ENCODE measurements at places on chromosomes 2 and 18.

GRCh38 chr2:174591740-174592139, 5.9 kb downstream of the WIPF1 start:
- no peak for DNase-seq

DNA sequence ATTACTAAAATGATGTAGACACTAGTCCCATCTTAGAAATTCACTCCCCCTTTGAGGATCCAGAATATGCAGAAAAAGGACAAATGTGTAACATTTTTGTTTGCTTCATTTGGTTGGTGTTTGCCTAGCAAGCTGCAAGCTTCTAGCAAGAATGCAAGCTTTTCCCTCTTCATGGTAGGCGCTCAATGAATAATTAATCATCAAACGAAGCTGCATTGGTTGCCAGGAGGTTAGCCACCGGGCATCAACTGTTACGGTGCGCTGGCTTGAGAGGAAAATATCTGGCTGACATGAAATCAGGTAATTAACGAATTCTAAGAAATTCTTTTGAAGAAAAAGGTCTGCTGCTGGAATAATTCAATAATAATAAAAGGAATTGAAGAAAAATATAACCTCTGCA, 341.0 kb upstream of the KYNU start:
- no peak for DNase-seq

DNA sequence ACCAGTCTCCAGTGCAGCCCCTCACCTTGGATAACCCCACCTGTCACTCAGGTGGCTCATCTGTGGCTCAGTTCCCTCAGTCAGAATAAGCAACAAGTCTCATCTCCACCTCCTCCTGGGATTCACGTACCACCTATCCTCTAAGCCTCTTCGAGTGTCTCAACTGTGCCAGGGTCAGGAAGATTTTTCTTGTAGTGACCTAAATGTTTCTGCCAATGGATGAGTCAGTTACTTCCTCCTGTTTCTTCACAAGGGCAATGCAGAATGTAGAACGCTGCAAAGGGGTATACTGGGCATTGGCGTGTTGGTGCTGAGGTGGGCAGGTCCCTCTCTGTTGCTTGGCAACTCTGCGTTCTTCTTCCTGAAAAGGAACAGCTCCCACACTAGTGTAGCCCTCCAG, 213.3 kb upstream of the CXCR4 start:
- DNase-seq: no peak

DNA sequence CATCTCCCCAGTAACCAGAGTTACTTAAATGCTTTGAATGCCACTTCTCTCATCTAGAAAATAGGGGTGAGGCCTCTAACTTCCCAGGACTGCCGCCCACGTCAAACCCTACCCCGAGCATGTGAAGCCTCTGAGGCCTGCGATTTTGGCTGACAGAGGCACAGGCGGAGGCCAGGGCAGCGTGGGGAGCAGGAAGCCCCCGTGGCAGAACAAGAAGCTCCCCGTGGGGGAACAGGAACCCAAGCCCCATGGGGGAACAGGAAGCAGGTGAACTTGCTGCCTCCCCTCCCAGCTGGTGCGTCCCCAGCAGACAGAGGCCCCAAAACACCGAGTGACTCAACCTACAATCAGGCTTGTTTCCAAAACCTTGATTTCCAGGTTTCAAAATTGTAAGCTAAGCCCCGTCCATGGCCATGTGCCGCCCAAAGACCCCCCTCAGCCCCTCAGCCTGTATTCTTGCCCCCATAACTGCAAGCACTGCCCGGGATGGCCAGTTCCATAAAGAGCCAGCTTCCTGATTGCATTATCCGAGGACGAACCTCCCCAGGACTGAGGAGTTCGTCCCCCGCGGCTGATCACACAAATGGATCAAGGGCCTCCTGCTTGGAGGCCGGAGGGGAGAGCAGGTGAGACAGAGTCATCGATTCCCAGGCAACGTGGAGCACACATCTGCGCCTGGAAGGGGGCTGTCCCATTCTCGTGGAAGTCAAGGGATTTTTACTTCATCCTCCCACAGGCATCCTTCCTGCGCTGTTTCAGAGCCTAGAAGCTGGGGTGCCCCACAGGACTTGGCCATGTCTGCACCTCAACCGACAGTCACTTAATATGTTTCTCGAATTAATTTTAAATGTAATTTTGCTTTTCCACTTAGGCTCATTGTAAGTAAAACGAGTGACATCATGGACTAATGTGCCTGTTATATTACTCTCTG, 36.3 kb upstream of the CTDP1 start:
- DNase-seq: no peak

DNA sequence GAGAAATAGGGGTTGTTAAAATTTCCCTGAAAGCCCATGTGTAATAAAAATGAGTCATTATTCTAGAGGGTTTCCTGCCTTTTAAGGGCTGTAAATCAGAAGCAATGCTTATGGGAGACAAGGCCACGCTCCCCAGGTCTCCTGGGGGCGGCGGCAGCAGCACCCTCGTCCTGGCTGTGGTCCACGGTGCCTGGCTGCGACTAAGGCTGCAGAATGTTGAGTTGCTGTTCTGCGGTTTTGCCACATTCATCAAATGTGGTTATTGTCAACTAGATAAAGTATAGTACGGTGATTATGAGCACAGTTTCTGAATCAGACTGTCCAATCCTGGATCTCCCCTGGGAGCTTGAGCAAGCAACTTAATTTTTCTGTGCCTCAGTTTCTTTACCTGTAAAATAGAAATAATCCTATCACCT, 11.9 kb upstream of the AGFG1 start:
- no peak for DNase-seq

DNA sequence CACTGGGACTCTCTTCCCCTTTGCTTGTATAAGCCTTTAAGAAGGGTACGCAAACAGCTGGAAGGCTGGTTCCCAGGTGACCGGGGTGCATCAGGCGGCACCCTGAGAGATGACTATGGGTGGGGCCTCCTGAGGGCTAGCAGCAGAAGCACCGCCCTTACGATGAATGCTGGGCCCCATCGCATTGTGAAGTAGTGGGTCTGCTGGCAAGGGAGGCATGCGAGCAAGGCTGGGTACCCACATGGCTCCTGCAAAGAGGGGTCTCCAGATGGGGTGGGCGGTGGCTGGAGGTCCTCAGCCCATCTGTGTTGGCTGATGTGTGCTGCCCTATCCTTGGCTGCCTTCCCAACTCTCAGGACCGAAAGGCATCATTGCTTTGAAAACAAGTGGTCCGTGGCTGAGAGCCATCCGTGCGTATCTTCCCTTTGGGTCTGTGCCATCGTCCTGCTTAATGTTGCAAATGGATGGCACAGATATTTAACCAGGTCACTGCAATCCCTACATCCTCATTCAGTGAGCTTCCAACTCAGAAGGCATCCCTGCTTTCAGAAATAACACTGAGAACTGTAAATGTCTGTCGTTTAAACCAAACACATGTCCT, 83.5 kb upstream of the GPC1 start:
- no peak for DNase-seq

- DNase-seq: no peak
Measured at GRCh38 chr2:215277944-215278343, 33.9 kb upstream of the ATIC start.

GRCh38 chr2:12126318-12126717, 379.9 kb downstream of the LPIN1 start:
- DNase-seq: no peak

DNA sequence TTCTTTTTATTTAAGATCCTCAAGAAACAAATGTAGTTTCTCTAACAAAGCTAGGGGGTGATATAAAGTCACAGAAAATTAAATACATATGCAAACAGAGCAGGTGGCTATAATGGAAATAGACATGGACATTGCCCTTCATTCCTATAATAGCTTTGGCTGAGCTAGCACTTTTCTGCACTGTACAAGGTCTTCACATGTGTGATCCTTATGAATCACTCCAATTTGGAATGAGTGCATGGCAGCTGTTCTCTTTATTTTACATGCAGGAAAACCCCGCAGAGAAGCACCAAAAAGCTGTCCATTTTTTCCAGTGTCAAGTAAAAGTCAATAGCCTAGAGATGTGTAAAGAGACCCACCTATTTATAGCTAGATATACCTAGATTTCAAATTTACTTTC, 747.4 kb upstream of the SLC8A1 start:
- no peak for DNase-seq

DNA sequence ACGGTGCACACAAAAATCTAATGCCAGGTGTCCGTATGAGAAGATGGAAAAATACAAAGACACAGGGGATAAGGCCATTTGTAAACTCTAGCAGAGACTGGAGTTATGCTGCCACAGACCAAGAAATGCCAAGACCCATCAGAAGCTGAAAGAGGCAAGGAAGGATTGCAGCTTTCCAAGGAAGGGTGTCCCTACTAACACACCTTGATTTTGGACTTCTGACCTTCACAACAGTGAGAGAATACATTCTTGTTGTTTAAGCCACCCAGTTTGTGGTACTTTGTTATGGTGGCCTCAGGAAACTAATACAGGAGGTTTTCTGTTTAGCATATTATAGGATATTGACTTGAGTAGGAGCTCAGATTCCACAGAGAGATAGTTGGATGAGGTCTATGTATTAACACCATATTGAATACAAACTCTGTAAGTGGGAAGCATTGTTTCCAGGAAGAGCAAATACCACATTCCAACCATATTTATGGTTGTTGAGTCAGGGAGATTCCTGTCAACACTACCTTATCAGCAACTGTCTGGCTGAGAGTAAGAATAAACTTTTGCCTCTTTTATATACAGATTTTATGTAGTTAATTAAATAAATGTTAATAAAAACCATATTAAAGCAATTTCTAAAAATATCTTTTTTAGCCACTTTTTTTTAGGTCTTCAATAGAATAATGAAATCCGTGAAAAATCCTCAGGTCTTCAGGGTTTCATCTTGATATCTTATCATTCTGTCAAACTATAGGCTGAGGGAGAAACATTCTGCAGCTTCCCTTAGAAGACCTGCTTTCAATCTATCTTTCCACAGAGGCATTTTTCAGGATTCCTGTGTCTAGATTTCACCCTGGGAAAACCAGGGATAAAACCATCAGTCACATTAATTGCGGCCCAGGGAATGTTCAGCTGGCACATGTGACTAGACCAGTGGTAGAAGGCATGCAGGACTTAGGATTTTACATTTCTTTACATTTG, 35.4 kb upstream of the HNMT start:
- no peak for DNase-seq

GRCh38 chr18:10047237-10047636, 133.4 kb downstream of the VAPA start:
- no peak for DNase-seq

DNA sequence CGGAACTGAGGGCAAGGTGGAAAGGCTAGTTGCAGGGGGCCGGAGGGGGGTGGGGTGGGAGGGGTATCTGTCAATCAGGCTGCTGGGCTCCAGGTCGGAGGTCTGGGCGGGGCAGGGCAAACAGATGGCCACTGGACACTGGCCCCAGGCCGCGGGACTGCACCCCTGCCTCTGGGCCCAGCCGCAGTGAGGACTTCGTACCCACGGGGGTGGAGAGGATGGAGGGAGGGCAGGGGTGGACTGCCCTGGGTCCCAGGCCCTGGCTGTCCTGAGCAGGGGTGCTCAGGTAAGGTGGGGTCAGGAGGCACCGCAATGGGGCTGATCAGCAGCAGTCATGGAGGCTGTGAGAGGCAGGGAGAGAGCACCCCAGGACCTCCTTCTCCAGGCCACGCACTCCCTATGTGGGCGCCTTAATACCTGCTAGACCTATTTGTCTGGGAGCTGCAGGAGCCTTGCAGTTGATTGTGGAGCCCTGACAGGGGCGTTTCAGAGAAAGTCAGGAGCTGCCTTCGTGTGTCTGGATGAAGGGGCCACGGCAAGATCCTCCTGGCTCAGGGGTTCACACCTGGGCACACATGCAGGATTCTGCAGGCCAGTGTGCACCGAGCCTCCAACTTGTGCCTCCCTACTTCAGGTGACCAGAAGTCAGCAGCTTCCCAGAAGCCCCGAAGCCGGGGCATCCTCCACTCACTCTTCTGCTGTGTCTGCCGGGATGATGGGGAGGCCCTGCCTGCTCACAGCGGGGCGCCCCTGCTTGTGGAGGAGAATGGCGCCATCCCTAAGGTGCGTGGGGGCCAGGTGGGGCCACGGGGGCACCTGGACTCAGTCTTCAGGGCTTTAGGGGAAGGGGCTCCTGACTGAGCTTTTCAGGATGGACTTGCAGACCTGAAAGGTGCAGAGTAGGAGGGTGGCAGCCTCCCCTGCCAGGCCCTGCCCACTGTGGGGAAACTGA, 1.5 kb downstream of the CTDSP1 start:
- peak; percentile 52 for DNase-seq

DNA sequence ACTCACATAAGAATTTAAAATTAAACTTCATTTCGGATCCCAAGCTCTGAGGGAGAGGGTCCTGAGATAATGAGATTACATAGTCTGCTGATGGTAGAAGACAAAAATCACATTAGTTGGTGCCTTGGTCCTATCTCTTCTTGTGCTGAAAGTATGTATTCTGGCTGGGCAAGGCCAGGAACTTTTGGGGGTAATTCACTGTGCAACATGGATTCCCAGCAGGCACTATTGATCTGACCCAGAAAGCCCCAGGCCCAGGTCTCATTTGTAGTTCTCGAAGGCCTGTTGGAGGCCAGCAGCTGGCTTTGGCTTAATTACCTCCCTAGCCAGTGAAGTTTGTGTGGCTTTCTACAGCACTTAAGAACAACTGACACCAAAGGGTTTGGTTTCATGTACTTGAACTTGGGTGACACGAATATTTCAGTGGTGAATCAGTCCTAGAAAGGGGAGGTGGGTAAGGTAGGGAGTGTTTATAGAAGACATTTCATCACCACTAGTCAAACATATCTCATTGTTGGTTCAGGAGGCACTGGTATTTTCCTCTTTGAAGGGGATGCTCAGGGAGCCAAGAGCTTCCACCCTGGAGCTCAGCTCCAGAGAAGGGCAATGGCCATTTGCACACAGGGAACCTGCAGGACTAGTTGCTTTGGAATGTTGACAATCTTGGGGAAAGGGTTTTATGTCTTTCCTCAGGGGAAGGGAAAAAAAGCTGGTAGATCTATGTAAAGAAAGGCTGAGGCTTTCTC, 217.8 kb downstream of the OSR1 start:
- no peak for DNase-seq

DNA sequence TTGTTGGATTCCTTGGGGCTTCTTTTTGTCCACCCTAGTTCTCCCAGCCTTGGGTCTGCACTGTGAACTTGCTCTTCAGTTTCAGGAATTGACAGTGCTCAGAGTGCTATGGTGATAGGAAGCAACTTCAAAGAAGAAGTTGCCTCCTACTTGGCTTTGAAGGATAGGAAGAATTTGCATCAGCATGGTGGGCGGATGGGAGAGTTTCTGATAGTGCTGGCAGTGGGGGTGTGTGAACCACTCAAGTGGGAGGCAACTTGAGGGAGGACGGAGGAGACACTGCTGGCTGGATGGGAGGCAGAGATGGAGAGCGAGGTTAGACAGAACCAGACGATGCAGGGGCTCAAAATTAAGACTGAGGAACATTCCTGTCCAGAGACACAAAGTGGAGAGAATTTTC, 164.4 kb upstream of the SKOR2 start:
- DNase-seq: no peak

DNA sequence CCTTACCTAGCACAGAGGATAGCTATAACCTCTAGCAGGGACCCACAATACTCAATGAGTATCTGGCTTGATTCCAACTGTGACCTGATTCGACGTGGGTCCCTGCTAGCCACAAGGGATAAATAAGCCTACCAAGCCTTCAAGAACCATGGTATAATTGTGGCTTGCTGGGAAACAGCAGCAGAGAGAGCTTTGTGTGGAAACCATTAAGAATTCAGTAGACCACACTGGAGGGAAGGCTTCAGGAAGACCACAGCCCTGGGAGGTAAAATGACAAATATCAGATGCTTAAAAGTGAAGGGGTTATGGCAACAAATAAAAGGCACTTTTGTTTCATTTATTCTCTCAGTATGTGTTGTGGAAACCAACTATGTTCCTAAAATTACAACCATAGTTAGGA, 82.6 kb upstream of the WIPF1 start:
- no peak for DNase-seq
